Choroid plexus epithelial cell (primary cell): ENCODE measurements at places on chromosomes 1 and 21.

DNA sequence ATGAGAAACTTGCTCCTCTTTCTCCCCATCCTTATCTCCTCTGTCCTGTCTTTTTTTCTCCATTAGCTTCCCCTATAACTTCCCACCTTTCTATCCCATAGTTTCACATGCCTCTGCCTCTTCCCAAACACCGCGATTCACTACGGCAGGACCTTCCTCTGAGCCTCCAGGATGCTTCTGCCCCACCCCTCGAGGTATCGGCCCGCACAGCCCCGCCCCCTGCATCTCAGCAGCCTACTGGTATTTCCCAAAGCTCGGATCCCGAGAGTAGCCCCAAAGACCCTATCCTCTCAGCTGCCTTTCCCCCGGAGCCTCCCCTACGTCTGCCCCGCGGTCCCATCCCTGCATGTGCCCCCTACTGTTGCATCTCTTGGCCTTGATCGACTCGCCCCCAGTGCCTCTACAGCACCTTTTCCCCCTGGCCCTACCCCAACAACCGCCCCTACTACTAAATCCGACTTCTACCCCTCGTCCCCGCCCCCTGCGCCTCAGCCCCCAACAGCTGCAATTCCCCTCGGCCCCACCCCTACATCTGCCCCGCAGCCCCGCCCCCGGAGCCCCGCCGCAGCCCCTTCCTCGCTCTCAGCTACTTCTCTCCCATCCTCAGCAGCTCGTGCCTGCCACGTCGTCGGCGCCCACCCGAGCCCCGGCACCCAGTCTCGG is 512 bp downstream of the PIAS3 start:
- DNase-seq: peak; percentile 49

DNA sequence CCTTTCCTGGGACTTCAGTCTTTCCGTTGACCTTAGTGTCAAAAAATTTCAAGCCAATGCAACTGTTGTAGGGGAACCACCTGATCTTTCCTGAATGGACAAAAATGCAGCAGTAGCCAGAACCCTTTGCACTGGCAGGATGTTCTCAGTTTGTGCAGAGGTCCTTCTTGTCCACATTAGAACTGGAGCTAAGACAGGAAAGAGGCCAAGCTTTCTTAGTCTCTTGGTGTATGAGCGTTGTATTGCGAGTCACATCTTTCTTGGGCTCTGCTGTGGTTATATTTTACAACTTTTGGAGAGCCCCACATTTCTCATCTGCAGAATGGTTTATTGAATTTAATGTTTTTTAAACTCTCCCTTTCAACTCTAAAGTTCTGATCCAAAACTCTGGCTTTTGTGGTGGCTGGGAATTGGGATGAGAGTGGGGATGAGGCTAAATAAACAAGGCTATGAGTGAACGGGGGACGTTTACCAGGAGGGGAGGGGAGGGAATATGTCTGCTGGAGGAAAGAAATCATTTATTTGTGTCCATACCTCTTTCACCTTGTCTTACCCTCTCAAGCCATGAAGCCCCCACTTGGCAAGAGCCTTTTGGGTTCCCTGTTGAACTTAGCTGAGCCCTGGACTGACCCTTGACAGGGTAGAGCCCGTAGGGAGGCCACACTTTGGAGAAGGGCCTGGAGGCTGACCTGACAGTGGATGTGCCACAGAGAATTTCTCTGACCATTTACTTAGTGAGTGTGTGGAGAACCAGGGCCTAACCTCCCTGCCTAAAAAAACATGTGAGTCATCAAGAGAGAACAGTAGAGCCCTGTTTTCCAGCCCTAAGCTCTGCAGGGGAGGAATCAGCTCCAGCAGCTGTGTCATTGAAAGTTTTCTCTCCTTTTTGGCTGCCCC is 586 bp downstream of the CHI3L2 start:
- DNase-seq: peak; percentile 94

- DNase-seq: peak; percentile 68
Measured at GRCh38 chr1:97903626-97904025, 17.2 kb downstream of the DPYD start.

DNA sequence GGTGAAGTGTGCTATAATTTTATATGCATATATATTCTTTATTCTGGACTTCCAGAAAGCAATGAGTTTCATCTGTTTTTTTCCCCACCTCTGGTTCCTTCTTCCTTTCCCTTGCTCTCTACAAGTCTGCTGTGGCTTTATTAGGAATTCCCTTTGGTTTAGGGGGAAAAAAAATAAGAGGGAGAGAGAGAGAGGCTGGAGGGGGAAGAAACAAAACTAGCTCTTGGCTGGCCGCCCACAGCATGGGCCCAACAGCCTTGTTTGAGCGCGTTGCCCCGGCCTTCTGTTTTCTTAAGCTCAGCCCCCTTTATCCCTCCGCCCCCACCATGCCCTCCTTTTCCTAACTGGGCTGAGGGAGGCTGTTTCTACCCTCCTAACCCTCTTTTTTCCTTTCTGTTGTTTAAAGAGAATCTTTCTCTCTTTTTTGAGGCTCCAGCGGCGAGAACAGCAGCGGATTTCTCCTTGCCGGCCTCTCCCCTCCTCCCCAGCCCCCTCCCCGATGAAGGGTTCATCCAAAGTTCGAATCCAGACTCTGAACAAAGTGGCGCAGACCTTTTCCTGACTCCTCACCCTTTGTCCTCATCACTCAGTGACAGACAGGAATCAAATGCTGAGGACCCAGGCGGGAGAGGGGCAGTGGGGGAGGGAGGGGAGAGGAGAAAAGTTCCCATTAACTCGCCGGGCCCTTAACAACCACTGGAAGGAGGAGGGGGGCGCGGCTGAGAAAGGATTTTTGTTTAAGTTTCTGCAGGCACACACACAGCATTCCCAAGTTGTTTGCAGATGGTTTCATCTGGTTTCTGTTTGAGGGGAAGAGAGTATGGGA is 29.7 kb downstream of the PBX1 start:
- DNase-seq: peak; percentile 66

DNA sequence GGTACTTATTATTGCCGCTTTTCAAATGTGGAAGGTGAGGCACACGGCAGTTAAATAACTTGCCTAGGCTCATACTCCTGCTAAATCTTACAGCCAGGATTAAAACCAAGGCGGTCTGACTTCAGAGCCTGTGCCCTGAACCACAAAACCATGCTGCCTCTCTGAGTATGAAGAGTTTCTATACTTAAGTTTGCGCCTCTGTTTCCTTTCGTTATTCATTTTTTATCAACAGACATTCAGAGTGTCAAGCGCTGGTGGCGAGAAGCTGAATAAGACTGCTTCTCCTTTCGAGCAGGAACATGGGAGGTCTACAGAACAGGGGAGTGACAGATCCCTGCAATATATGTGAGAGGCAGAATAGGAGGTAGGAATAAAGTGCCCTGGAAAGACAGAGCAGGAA is 96.0 kb upstream of the DUSP10 start:
- DNase-seq: no peak
